ENCODE measurements at places on chromosomes 5 and 9. TPM values are rescaled to one million over a fixed set of nuclear protein-coding genes. Genes with fewer than 3 reads are reported as not detected.

- ATAC-seq: no peak
Measured at GRCh38 chr5:116135344-116135743, 50.5 kb downstream of the COMMD10 start.

DNA sequence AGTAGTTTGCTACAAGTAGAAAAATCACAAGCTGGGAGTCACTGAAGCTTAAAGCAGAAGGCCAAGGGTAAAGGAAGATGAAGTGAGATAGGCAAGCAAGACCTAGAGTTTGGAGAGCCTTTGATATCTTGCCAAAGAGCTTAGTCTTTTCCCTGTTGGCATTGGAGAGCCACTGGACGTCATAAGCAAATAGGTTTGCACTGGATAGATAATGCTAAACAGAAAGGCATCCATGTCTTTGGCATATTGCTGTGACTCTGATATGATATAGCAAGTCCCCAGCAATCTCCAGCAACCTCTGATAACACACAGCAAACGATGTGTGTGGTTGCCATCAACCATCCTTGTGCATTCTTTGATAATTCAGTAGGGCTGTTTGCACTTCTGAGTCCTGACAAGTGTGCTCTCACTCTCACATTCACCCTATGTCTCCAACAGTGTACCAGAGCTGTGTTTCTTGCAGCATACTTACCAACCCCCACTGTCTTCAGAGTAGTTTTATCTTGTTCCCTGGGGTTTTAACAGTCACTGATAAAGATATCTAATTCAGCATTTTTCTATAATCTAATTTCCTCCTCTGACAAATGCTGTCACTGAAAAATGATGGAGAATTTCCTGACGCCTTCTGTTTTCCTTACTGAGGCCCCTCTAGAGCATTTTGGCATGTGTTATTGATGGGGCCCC is 16.9 kb upstream of the FREM1 start:
- ATAC-seq: no peak

The ANXA2R gene
- 8.6 TPM for total RNA-seq

- no peak for ATAC-seq
Measured at GRCh38 chr5:170769898-170770416, 13.6 kb upstream of the GABRP start.

The ESM1 gene
- not detected for total RNA-seq

The PDE4D gene
- total RNA-seq: 26.8 TPM

GRCh38 chr5:1368236-1368635 is 23.3 kb upstream of the CLPTM1L start:
- ATAC-seq: no peak

Data from motor neuron (in vitro differentiated cells).